ENCODE measurements at places on chromosomes 12 and 14.
A peak's percentile ranks its signal among the peaks of the same experiment; 100 is the strongest.

DNA sequence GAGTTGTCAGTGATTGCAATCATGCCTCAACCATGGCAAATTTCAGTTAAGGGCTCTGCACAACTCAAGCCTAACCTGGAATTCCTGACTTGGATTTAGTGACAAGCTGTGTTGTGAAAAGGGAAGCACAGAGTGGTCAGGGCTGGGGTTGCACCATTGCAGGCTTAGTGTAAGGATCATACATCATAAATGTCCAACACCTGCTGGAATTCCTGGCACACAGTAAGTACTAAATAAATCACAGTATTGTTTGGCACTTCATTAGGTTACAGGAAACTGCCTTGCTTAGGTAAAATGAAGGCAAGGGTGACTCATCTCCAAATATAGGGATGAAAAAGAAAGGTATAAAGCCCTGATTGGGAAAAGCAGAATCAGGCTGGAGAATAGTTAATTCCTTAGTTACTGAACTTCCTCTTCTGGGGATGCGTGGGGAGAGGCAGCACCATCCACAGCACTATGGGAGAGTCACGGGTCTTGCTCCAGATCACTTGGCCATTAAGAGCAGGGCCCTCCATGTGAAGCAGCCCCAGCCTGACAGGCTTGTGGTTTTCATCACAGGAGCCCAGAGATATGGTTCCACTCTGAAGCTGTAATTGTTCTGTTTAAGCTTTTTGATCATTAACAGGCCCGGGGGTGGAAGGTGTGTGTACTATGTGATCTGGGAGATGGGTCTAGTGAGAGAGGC lies 39.7 kb downstream of the SLC8A3 start:
- no peak for DNase-seq

DNA sequence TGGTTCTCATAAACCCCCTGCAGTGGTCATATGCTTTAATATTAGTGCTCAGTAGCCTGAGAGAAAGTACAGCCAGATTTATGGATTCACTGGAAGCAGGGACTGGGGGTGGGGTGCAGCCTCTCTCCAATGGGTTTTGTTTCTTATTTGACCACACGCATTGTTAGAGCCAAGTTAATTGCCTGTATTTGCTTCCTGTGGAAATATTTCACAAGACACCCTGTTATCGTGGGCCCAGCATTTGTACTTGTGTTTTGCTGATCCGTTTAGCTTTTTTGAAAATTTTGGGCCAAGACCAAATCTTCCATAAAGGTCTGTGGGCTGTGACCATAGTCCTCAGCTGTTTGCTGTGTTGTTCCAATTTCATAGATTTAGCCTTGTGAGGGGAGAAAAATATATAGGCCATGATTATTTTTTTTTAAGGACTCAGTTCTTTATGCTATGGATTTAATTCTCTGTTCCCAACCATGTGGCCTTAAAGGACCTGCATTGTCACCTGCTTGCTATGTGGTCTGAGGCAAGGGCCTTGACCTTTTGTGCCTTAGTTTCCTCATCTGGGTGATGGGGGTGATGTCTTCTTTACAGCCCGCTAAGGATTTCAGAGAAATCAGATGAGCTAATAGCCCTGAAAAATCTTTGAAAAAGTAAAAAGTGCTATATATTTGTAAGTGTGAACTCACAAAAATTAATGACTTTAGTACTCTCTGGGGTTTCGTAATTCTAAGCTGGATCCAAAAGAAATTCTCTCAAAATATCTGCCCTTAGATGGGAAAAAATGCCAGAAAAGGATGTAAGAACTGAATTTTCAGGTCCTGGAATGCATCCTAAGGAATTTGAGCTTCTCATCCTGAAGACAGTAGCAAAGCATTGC lies 370.2 kb downstream of the DPF3 start:
- no peak for DNase-seq

GRCh38 chr14:73755434-73756014 lies 41.3 kb upstream of the PNMA1 start:
- DNase-seq: no peak

DNA sequence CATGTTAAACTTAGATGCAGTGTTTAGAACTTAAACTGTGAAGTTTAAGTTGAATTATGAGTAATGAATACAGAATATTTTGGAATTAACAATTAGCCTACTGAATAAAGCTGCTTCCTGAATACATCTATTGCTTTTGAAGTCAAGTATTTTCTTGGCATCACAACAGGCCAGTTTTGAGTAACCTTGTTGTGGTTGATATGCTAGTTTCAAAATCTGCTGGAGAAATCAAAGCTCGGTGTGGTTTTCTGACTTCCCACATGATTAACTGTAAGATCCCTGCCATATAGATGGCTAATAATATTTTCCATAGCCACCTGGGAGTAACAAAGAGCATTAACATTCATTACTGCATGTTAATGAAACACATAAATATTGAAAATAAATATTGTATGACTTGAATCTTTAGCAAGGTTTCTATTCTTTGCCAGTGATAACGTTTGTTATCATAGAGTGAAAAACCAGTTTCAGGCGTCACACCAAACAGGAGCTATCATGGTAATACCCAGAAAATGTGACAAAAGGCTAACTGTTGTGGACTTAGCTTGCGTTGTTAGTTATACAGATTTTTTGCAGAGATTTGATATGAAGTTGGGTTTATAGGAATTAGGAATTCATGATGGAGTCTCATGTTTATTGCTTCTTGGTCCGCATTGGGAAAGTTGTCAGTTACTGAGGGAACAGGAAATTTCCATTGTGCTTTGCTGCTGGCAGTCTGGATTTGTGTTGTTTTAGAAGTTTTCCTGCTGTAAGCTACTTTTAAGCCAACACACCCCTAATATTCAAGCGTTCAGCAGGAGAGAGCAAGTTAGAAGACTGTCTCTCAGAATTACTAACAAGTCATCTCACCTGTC lies 32.1 kb downstream of the PPFIBP1 start:
- no peak for DNase-seq

GRCh38 chr14:104239185-104239775 lies 100.9 kb downstream of the KIF26A start:
- DNase-seq: no peak

- no peak for DNase-seq
Observed at GRCh38 chr14:50191499-50191898, 39.9 kb downstream of the SOS2 start.

GRCh38 chr14:55877942-55878341 lies 240.3 kb upstream of the PELI2 start:
- DNase-seq: no peak

GRCh38 chr14:57831981-57832380 lies 33.9 kb downstream of the SLC35F4 start:
- no peak for DNase-seq

- DNase-seq: no peak
Observed at GRCh38 chr12:32051511-32052211, 55.0 kb upstream of the BICD1 start.

- DNase-seq: no peak
Observed at GRCh38 chr14:46063872-46064271, 587.7 kb downstream of the RPL10L start.

- no peak for DNase-seq
Observed at GRCh38 chr14:67926821-67927220, 107.2 kb downstream of the RAD51B start.

DNA sequence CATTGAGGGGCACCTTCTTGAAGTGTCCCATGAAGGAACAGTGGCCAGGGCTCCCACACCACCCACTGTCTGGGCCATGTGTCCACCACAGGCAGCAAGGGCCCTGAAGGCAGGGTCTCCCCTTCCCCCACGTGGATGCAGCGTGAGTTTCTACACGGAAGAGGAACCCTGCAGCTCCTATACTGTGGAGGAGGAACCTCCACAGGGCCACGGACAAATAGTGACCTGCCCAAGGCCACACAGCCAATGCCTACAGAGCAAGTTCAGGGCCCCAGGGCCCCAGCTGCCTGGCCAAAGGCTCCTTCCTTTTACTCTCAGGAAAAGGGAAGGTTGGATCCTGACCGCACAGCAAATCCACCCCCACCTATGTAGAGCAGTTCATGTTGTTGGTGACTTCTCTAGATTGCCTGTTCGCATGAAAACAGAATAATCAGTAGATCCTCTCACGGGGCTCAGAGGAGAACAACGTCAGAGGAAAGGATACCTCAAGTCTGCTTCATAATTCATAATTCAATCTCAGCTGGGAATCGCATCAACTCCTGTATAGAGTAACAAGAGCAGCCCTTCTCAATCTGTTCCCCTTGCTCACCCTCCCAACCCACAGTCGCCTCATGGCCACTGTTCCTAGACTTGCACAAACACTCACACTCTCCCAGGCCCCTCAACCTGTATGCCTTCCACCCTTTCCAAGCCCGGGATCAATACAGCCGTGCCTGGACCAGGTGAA lies 11.1 kb upstream of the KRT73 start:
- no peak for DNase-seq

- no peak for DNase-seq
Observed at GRCh38 chr14:87179936-87180335, 813.0 kb downstream of the GALC start.

- peak; percentile 62 for DNase-seq
Observed at GRCh38 chr12:49296034-49296835, 1.3 kb downstream of the PRPH start.

DNA sequence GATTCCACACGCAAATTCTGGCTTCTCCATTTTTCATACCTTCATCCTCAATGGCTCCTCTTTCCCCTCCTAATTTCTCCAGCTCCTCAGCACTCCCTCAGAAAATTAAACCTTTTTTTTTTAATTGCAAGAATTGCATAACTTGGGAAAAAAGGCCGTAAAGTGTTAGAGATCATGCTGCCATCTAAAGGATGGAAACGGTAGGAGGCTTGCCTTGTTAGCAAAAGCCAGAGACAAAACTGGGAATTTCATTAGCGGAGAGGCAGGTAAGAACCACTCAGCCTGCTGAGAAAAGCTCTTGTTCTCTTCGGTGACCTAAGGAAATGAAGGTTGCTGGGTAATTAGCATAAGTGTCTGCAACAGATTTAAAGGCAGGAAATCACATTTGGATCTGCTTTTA lies 204.3 kb downstream of the AEBP2 start:
- DNase-seq: no peak

- no peak for DNase-seq
Observed at GRCh38 chr12:122474324-122474716, 26.4 kb downstream of the ZCCHC8 start.

DNA sequence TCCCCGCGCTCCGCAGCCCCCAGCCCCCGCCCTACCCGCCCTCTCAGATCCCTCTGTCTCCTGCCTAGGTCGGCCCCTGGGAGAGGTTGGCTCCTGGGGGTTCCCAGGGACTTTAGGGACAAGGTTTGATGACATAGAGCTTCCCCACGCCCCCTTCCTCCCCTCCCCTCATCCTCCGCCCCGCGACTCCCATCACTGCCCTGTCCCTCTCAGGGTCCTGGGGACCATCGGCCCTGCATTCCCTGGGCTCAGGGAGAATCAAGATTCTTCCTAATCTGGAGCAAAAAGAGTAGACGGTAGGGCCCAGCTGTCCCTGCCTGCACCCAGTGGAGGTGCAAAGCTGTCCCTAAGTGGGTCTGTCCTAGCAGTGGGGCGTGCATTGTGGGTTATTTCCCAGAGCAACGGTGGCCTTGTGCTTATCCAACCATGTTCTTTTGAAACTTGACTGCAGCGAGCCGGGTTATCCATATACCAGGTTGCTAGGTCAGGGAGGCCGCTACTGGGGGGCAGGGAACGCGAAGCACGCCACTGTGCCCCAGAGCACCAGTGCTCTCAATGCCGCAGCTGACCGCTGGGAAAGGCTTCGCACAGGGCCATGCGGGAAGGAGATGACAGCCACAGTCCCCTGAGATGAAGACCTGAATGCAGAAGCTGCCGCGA lies 124.4 kb upstream of the PRMT8 start:
- DNase-seq: no peak

- DNase-seq: no peak
Observed at GRCh38 chr12:121632069-121632970, 6.0 kb downstream of the ORAI1 start.

- DNase-seq: peak; percentile 70
Observed at GRCh38 chr12:52884526-52885293, 20.2 kb downstream of the KRT8 start.

DNA sequence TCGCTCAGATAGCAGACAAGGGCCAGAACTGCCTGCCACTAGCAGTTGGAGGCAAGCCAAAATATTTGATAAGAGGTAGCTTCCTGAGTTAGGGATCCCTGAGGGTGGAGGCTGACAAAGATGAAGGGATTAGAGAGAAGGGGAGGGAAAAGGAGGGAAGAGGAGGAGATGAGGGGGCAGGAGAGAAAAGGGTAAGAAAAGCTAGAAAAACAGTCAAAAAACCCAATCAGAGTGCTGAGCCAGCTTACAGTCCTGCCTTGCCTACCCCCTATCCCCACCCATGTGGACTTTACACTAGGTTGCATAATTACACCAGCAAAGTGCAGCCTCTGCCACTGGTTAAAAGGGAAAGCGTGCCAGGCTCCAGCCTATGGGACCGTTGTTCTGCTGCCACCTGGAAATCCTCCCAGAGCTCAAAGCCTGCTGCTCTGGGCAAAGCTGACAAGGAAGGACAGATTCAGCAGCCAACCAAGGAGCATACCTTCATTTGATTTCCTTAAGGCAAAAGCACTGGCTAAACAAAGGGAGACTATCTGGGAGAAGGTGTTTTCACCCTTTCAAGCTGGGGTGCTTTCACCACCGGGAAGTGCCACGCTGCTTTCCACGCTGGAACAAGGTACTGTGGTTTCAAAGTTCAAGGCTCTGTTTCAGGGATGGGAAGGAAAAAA lies 3.8 kb upstream of the NUMB start:
- DNase-seq: no peak

DNA sequence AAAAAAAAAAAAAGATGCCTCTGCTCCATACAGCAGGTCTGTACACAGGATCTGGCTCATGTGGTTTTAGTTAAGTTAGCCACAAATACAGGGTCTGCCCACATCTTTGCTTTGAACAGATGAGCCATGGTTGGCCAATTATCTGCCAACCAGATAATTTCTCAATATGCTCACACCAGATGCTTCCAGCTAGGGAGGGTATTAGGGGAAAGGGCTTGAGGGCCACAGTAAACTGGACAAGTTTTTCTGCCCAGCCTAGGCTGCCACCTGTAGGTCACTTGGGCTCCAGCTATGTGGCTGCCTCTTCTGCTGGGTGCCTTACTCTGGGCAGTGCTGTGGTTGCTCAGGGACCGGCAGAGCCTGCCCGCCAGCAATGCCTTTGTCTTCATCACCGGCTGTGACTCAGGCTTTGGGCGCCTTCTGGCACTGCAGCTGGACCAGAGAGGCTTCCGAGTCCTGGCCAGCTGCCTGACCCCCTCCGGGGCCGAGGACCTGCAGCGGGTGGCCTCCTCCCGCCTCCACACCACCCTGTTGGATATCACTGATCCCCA lies 776 bp downstream of the RDH5 start:
- DNase-seq: no peak

GRCh38 chr12:68331500-68331868 lies 678 bp downstream of the MDM1 start:
- no peak for DNase-seq

GRCh38 chr12:19287302-19287701 lies 152.0 kb upstream of the AEBP2 start:
- no peak for DNase-seq

DNA sequence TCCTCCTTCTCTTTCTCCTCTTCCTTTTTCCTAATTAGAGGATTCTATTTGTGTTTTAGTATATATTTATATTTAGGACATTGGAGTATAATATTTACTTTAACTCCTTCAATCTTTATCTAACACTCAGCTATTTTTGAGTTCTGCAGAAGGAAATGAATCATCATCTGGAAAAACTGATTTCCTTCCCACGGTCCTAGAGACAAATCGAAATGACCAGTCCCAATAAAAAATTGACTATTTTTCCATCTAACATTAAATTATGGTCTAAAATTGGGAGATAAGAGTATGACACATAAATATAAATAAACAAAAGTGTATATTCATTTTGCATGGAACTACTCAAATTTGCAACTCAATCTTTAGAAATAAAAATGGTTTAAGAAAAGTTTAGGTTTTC lies 167.4 kb downstream of the TMTC3 start:
- no peak for DNase-seq

Measured in stimulated activated CD8-positive, alpha-beta memory T cell treated with anti-CD3 and anti-CD28 coated beads, Interleukin-2, amount 100 ng/mL, for 48 hours (primary cell).